ENCODE measurements at places on chromosomes 4 and X. TPM values are rescaled to one million over a fixed set of nuclear protein-coding genes. Genes with fewer than 3 reads are reported as not detected.

- DNase-seq, result no peak
Measured at GRCh38 chrX:38965888-38966287, 164.6 kb downstream of the MID1IP1 start.

GRCh38 chr4:24853142-24853541, 57.8 kb downstream of the SOD3 start:
- DNase-seq, result peak; percentile 55

- no peak for DNase-seq
Measured at GRCh38 chr4:79232540-79232939, 93.3 kb downstream of the NAA11 start.

GRCh38 chr4:128354205-128354821, 66.7 kb upstream of the PGRMC2 start:
- DNase-seq, result peak; percentile 94

The LRIT3 gene
- not detected for total RNA-seq

The TMSB15B gene
- 2.5 TPM for total RNA-seq
